ENCODE measurements at places on chromosomes 1 and 21.
A peak's percentile ranks its signal among the peaks of the same experiment; 100 is the strongest.

DNA sequence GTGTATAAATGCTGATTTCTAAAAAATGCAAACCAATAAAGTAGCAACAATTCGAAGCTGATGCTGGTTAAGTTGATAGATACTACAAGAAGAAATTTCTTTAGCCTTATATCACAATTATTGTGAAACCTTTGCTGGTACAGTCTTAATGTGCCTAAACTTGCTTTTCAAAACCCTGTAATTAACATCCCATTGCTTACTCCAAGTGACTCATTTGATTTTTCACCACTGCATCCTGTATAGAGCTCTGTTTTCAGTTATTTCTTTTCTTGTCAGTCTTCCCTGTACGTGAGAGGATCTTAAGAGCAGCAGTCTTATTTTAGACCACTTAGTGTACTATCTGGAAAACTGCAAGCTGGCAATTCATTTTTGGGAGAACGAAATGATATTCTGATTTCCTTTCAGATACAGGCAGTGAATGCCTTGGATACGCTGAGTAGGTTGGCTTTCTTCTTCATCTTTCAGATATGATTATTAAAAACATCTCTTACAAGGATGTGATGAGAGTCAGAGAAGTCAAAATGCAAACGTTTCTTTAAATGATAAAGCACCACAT lies 210.3 kb downstream of the KCTD3 start:
- DNase-seq: no peak

- DNase-seq: no peak
These were observed 222.9 kb upstream of the KCNK2 start for GRCh38 chr1:214859647-214860046.

GRCh38 chr1:237902960-237903743 lies 12.4 kb upstream of the ZP4 start:
- no peak for DNase-seq

GRCh38 chr1:234617986-234618736 lies 8.2 kb upstream of the IRF2BP2 start:
- no peak for DNase-seq

- DNase-seq: no peak
These were observed 19.4 kb downstream of the ZBTB40 start for GRCh38 chr1:22471078-22471477.

- no peak for DNase-seq
These were observed 12.0 kb upstream of the C1orf167 start for GRCh38 chr1:11749996-11750395.

GRCh38 chr21:36747815-36748383 lies 49.0 kb downstream of the SIM2 start:
- DNase-seq: no peak

DNA sequence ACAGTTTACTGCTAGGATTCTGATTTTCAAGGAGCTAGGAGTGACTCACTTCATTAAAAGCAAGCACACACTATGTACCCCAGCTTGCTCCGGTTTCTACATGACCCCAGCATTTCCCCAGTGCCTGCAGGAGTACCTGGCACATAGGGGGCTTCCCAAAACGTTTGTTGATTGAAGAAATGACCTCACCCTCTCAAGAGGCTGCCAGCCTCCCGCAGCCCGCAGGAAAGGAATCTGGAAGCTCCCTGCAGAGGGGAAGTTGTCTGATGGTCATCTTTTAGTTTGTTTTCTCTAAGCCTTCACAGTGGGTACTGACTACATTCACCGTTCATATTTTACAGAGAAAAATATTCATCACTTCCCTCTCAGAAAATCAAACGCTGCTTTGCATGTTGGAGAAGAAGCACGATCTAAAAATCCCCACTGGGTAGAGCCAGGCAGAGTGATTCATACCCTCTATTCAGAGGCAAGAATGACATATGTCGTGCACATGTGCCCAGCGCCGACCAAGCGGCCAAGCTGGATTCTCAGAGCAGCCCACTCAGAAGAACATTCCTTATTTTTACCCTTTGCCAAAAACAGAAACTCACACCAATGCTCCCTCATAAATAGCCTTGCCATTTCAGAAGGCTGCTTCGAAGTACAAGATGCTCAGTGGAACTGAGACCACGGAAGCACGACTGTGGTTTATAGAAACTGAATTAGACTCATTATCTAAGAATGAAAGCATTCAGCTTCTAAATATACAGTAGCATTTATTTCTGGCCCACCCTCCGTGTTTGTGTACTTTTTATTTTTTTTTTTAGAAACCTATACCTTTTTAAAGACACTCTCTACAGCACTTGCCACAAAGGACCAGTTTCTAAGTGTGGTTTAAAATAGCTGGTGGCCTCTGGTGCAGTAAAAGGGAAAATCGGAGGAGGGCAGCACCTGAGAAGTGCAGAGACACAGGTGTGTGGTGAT lies 143.2 kb downstream of the MIS18A start:
- no peak for DNase-seq

- peak; percentile 51 for DNase-seq
These were observed 37.9 kb upstream of the MGST3 start for GRCh38 chr1:165592945-165593823.

- DNase-seq: peak; percentile 21
These were observed 36.8 kb upstream of the DUSP10 start for GRCh38 chr1:221778535-221779142.

- DNase-seq: no peak
These were observed 119.7 kb upstream of the LMO4 start for GRCh38 chr1:87208931-87209330.

GRCh38 chr21:15366555-15366954 lies 301.8 kb upstream of the NRIP1 start:
- no peak for DNase-seq

DNA sequence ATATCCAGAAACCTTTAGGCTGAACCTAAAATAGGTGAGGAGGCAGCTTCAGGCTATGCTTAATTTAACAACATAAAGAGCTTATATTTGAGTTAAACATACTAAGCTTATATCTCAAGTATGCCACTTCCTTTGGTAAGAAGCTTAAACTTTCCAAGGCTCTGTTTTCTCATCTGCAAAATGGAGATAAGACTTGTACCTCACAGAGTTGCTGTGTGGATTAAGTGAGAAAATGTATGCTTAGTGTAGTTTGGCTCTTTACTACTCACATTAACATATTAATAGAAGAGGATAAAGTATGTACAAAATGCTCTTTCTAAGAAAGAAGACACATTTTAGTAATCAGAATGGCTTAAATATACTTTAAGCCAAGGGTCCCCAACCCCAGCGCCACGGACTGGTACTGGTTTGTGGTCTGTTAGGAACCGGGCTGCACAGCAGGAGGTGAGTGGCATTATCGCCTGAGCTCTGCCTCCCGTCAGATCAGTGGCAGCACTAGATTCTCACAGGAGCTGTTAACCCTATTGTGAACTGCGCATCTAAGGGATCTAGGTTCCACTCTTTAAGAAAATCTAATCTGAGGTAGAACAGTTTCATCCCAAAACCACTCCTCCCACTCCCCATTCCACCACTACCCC lies 77.2 kb downstream of the HS2ST1 start:
- DNase-seq: no peak

DNA sequence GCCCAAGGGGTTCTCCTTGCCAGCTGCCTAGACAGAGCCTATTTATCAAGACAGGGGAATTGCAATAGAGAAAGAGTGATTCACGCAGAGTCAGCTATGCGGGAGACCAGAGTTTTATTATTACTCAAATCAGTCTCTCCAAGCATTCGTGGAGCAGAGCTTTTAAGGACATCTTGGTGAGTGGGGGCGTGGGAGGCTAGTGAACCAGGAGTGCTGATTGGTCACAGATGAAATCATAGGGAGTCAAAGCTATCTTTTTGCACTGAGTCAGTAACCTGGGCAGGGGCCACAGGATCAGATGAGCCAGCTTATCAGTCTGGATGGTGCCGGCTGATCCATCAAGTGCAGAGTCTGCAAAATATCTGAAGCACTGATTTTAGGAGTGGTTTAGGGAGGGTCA lies 64.8 kb upstream of the MRPS6 start:
- DNase-seq: no peak

GRCh38 chr1:15192916-15193550 lies 39.5 kb downstream of the TMEM51 start:
- no peak for DNase-seq

Measured in GDM1 (cell line).